HS-27A (cell line): ENCODE measurements at places on chromosomes 6 and 20.

GRCh38 chr6:144896289-144896688 lies 611.2 kb downstream of the UTRN start:
- no peak for DNase-seq

- no peak for DNase-seq
These were observed 43.5 kb downstream of the PREX1 start for GRCh38 chr20:48784273-48784641.

- no peak for DNase-seq
These were observed 130.5 kb downstream of the VEGFA start for GRCh38 chr6:43900560-43900915.

DNA sequence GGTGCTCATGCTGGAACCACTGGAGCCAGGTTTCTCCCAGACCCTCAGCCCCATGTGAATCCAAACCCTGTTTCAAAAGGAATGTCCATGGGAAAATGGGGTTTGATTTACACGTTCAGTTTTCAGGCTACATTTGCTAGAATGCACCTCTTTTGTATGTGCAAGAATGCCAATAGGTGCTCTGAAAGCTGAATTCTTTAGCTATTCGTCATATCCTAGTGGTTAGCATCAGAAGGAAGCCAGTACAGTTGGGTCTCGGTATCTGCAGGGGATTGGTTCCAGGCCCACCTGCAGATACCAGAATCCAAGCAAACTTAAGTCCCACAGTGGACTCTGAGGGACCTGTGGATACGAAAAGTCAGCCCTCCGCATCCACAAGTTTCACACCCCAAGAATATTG lies 93.4 kb downstream of the UST start:
- no peak for DNase-seq

- DNase-seq = no peak
These were observed 25.8 kb upstream of the TNFRSF21 start for GRCh38 chr6:47335466-47335865.

GRCh38 chr6:56524891-56525703 lies 117.6 kb downstream of the DST start:
- no peak for DNase-seq

DNA sequence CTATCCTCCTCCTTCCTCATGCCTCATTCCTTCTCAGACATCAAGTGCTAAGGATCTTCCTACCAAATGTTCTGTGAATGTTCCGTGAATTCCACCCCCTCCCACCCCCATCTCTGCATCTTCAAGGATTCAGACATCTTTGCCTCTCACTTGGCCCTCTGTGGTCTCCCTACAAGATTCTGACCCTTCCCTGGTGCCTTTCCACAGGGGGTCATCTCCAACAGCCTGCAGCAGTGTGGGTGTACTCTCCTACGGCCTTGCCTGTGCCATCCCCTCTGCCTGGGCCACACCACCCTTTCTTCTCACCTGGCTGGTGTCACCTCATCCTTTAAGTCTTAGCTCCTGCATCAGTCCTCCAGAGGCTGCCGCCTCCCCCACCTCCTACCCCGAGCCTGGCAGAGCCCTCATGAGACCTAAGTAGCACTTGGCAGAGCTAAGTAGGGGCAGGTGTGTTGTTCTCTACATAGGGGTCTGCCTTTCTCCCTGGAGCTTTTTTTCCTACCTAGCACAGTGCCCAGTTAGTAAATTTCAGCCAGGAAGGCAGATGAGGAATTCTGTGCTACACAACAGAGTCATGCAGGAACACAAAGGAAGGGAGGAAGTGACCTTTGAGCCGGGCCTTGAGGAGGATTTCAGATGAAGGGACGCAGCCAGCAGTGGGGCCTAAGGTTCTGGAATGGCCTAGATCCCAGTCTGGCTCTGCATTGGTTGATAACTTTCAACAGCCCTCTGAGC lies 43.1 kb downstream of the TM9SF4 start:
- DNase-seq = no peak

- no peak for DNase-seq
These were observed 127.2 kb upstream of the SUPT3H start for GRCh38 chr6:45504947-45505346.

- DNase-seq = no peak
These were observed 53.7 kb downstream of the PPP1R16B start for GRCh38 chr20:38859070-38859690.

GRCh38 chr20:60354024-60354580 lies 395.9 kb downstream of the CDH26 start:
- no peak for DNase-seq

GRCh38 chr20:917416-917815 lies 1.3 kb upstream of the ANGPT4 start:
- DNase-seq = no peak

DNA sequence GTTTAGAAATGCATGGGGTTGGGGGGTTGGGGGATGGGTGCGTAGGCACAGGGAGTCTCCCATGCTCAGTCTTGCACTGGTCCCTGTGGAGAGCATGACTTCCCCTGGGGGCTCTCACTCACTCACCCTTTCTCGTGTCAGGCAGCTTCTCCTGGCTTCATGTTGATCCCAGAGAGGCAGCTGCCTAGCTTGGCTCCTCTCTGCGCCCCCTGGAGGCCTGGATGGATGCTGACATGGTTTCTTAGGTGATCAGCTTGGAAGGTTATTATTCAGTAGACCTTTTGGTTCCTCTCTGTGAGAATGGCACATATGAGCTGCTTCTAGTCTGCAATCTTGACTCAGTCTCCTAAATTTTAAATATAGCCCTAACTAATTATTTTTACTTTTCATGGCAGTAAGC lies 109.3 kb upstream of the FAM83B start:
- no peak for DNase-seq

DNA sequence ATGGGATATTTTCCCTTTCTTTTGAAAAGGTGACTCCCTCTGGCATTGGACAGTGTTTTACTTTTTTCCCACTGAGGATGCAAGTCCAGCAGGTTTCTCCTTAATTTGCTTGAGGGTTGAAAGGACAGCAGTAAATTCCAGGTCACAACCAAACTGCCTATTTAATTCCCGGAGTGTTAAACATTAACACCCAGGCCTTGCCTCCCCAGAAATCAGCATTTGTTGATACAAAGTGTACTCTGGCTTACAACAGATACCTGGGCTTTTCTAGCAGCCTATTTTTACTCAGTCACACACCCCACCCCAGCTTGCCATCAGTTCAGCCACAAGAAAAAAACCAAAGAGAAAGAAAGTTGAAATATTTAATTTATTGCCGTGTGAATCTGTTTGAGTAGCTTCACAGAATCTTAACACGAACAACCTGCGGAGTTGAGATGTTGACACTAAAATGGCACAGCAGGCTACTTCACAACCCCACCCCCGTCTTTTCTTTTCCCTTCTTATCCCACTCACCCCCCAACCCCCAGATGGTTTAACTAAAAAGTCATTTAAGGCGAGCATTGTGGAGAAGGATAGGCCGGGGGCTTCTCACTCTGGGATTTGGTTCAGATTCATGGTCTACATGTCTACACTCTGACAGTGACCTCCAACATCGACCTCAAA lies 45.7 kb downstream of the MYLIP start:
- DNase-seq = no peak

DNA sequence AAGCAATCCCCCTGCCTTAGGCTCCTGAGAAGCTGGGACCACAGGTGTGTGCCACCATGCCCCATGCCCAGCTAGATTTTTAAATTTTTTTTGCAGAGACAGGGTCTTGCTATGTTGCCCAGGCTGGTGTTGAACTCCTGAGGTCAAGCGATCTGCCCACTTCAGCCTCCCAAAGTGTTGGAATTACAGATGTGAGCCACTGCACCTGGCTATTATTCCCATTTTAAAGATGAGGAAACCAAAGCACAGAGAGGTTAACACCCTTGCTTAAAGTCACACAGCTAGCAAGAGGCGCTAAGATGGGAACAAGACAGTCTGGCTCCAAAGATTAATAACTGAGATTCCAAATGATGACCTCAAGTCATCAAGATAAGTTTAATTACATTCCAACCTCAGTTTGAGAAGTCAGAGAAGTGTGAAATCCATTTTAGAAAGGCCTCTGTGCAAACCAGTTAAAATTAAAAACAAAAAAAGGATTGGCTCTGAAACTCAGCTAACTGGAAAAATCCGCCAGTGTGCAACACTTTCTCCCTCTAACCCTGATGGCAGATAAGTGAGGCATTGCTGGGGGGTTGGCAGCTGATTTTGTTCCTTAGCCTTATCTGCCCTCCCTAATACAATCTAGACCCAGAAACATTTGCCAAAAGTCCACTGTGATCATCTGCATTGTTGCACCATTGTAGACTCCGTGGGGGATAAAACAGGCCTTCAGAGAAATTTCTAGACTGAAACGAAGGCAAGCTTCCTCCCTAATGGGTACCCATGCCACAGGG lies 55.5 kb downstream of the CPNE5 start:
- no peak for DNase-seq

DNA sequence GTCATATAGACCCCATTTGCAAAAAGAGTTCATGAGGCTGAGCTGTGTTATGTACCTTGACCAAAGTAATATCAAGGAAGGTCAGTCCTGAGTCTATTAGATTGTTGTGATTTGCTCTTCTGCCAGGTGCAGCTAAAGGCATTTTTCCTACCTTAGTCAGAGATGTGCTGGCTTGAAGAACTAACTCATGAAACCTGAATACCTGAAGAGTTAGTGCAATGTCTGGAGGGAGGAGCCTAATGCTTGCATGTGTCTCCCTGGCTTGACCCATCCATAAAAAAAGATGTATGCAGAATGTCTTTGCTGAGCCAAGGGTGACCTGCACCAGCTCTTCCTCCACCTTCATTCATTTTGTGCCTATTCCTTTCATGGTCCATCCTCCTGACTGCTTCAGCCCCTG lies 742.0 kb downstream of the KIF16B start:
- DNase-seq = no peak

DNA sequence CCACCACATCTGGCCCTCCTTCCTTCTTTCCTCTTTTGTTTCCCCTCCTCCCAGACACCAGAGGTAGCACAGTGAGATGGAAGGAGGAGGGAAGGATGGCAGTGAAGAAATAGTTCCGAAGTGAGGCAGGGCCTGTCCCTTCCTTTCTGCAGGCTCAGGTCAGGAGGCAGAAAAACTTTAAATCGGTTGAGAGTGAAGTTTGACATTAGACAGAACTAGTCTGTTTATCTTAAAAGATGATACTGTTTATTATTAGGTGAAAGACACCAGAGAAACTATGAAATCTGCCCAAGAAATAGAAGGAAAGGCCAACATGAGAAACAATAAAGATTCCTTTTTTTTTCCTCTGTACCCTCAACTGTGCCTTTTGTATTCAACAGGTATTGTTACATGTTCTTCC lies 670.3 kb downstream of the UTRN start:
- no peak for DNase-seq

- no peak for DNase-seq
These were observed 489.7 kb downstream of the QKI start for GRCh38 chr6:163904186-163904585.

GRCh38 chr20:23438661-23439060 lies 824 bp upstream of the CSTL1 start:
- DNase-seq = no peak

DNA sequence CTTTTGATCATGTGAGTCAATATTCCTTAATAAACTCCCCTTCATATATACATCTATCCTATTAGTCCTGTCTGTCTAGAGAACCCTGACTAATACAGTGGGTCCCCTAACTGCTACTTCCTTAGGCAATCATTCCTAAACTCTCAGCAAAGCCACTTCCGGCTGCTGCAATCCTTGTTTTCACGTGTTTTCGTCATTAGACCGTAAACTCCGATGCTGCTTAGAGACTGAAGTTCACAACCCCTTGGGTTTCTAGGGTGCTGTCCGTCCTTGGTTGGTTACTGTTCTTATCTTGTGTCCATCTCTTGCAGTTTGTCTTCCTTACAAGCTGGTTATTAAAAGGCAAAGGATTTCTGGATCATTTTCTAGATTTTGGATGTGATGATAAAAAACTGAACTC lies 106.4 kb downstream of the GMPR start:
- DNase-seq = no peak

DNA sequence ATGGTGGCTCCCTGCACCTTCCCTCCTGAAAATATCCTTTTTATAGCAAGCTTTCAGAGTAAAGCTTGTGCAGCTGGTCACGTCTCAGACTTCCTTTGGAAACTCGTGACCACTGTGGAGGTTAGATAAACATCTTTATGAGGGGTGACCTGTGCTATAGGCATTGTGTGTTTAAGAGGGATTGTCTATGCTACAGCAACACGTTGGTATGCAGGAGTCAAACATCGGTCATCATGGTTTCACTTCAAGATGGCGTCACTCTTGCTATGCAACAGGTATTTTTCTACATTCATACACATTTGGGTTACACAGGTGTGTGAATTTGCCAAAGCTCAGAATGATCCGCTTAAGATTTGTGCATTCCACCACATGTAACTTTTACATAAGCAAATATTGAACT lies 14.6 kb upstream of the BLCAP start:
- no peak for DNase-seq

GRCh38 chr20:61797200-61797599 lies 268.5 kb downstream of the TAF4 start:
- DNase-seq = no peak

DNA sequence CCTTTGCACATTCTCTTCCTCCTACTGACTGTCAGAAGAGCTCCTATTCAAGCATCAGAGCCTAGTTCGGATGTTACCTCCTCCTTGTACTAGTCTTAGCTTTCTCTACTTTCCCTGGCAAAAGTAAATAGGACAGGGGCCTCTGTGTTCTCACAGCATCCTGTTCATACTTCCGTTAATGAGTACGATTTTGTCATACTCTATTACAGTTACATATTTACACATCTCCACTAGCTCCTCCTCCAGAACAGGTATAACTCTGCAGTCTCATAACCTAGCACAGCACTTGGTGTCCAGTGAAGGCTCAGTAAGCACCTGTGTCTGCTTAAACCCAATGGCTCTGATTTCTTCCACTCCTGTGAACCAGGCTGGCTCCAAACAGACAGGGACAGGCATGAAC lies 7.0 kb downstream of the ELMO2 start:
- no peak for DNase-seq

- DNase-seq = no peak
These were observed 691.5 kb upstream of the POU3F2 start for GRCh38 chr6:98142839-98143238.

GRCh38 chr20:5531318-5532081 lies 214.7 kb upstream of the PROKR2 start:
- DNase-seq = no peak

DNA sequence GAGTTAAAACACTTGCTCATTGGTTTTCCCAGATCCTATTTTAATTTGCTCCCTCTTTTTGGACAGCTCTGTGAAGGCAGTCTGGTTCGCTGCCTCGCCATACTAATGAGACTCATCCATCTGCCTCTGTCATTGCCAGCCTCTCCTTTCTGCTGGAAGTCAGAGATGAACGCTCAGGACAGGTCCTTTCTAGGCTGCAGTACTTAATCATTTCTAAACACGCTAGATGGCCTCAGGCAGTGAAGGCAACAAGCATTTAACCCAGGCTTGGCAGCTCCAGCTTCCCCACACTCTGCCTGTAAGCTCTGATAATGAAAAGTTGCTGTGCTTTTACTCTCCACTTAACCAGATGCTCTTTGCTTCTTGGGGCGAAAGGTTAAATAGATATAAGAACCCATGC lies 286.7 kb upstream of the POU3F2 start:
- no peak for DNase-seq

GRCh38 chr6:165636402-165637048 lies 26.5 kb downstream of the PDE10A start:
- DNase-seq = no peak

GRCh38 chr6:113842165-113842564 lies 15.0 kb upstream of the MARCKS start:
- no peak for DNase-seq

GRCh38 chr6:155186052-155186658 lies 77.7 kb upstream of the CLDN20 start:
- DNase-seq = no peak
